ENCODE measurements at places on chromosomes 5 and 9.

- DNase-seq = no peak
Observed at GRCh38 chr9:122122468-122122867, 29.4 kb upstream of the TTLL11 start.

GRCh38 chr5:57745700-57746651 lies 263.4 kb upstream of the ACTBL2 start:
- DNase-seq = no peak

- no peak for DNase-seq
Observed at GRCh38 chr9:108074900-108075299, 585.3 kb upstream of the KLF4 start.

GRCh38 chr5:37893434-37894134 lies 53.7 kb upstream of the GDNF start:
- no peak for DNase-seq

DNA sequence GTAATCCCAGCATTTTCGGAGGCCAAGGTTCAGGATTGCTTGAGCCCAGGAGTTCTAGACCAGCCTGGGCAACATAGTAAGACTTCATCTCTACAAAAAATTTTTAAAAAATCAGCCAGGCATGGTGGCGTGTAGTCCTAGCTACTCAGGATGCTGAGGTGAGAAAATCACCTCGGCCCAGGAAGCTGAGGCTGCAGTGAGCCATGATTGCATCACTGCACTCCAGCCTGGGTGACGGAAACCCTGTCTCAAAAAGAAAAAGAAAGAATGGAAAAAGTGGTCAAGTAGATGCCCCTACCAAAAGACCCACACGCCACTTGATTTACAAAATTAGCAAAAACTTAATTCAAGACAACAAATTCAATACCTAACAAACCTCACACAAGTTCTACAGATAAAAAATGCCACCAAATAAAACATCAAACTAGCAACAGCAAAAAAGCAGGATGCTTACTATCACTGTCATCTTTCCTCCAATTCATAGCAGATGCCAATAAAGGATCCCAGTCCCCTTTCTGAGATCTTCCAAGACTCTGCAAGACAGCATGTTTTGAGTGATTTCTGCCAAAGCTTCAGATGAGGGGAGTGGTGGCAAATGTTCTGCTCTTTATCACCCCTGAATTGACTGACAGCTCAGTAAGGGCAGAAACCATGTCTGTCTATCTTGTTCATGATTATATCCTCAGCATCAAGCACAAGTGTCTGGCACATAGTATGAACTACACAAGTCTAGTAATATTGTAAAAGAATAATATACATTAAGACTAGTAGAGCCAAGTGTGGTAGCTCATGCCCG lies 34.2 kb upstream of the TESK1 start:
- DNase-seq = peak; percentile 82

DNA sequence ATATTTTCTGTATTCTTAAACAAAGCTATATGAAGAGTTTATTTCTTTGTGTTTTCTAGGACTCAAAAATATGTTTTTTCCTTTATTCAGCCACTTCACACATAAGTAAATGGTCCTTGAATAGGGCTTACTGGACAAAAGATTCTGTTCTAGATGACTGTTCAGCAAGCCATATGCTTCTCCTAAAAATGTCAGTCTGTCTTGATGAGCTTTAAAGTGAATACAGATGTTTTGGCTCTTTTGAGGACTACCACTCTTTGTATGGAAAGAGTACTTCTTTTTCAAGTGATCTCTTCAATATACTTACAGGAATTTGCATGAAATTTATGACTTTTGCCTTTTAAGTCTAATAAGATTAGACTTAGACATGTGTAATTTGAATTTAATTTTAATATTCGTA lies 8.4 kb downstream of the NDUFS4 start:
- DNase-seq = no peak

- DNase-seq = no peak
Observed at GRCh38 chr5:107512029-107512428, 158.7 kb downstream of the EFNA5 start.

DNA sequence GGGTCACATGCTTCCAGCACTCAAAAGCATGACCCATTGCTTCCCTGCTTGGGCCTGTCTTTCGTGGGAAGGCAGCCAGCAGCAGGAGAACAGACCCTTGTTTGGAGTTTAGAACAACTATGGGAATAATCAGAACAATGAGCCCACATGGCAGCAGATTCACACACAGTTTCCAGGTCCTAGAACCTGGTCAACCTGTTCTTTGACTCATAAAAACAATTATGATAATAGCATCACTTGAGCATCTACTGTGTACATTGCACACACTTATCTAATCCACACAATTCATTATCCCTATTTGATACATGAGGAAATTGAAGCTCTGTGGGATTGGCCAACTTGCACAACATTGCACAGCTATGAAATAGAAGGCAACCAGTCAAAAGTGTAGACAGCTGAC lies 41.7 kb downstream of the KLF4 start:
- no peak for DNase-seq

DNA sequence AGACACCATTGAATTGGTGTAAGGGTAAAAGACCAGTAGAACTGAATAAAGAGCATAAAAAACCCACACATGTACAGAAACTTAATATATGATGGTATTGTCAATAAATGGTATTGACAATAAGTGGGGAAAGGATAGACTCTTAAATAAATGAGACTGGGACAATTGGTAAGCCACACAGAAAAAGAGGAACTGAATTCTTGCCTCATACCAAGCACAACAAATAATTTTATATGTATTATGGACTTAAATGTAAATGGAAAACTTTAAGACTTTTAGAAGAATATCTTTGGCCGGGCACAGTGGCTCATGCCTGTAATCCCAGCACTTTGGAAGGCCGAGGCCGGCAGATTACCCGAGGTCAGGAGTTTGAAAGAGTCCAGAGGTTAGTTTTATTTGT lies 37.9 kb upstream of the PPP2CA start:
- no peak for DNase-seq

GRCh38 chr9:129275626-129276247 lies 97.7 kb upstream of the IER5L start:
- no peak for DNase-seq

DNA sequence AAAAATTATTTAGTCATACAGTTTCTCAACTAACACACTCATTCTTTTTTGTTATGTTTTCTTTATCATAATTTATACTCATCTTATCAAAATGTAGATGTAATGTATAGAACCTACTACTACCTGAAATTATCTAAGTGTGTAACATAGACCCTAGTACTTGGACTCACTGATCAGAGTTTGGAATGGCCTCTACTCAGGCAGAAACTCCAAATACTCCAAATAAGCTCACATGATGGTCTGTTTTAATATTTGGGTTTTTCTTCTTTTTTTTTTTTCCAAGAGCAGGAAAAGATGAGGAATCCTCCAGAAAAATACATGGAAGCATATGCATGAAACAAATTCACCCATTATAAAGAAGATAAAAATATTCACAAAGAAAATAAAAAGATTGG lies 126.3 kb downstream of the PDE4D start:
- DNase-seq = no peak

DNA sequence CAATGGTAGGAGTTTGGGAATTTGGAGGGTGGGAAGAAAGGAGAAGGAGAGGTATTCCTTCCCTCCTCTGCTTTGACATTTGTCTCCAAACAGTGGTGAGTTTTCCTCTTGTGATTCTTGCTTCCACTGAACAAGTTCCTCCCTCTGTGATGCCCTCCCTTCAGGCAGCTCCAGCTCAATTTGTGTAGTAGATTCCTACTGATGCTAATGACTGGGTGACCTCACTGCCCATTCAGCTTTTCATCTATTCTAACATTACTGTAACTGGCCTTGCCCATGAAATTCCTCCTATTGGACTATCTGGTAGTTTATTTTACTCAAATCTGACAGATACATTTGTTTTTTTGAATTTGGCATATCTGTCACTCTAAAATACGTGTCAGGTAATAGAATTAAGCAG lies 121.4 kb downstream of the NFIB start:
- DNase-seq = no peak
